ENCODE measurements at places on chromosomes 3 and 15. TPM values are rescaled to one million over a fixed set of nuclear protein-coding genes. Genes with fewer than 3 reads are reported as not detected.

DNA sequence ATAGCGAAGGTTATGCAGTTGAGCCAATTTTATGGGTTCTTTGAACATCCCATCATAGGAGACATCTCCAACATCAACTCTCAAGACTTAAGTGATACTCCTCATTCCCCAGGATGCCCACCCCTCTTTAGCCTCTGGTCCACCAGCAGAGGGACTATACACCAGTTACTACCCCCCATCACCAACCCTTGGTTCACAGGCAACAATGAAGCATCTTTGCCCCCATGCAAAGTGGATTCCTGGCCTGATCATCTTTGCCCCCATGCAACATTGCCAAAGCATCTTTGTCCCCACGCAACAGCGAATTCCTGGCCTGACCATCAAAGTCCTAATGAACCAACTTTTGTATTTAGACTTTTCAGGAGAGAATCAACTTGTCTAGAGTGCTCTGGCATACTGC lies 19.1 kb downstream of the GPR15 start:
- no peak for DNase-seq

GRCh38 chr3:122391681-122392446 lies 7.9 kb downstream of the FAM162A start:
- DNase-seq = no peak

DNA sequence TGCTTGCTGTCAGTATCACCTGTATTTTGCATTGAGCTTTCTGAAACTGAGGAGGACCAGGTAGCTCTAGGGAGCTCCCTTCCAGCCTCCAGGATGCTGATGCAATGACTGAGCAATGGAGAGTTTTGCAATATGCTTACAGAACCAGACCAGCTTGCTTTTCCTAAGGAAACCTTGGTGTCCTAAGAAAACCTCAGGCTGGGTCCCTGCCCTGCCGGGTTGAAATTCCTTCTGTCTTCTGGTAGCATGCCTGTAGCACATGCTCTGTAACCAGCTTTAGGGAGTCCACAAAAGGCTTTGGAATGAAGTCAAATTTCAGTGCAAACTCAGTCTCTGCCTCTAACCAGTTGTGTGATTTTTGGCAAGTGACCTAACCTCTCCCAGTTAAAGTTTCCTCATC lies 65.8 kb upstream of the GSK3B start:
- DNase-seq = no peak

DNA sequence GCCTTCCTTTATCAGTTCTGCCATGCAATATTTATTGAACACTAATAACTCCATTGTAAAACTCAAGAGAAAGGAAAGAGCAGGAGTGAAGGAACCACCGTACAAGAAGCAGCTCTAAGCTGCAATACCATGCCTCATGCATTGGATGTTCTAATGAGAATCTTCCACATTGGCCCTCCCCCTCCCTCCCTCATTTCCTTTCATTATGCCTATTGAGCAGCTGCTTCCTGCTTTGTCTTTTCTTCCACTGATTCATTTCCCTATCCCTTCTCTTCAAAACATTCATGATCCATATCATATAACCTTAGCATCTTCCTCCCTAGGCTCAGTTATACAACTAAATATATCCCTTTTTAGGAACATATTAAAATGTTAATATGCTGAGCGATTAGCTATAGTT lies 698.7 kb upstream of the GOLIM4 start:
- no peak for DNase-seq

DNA sequence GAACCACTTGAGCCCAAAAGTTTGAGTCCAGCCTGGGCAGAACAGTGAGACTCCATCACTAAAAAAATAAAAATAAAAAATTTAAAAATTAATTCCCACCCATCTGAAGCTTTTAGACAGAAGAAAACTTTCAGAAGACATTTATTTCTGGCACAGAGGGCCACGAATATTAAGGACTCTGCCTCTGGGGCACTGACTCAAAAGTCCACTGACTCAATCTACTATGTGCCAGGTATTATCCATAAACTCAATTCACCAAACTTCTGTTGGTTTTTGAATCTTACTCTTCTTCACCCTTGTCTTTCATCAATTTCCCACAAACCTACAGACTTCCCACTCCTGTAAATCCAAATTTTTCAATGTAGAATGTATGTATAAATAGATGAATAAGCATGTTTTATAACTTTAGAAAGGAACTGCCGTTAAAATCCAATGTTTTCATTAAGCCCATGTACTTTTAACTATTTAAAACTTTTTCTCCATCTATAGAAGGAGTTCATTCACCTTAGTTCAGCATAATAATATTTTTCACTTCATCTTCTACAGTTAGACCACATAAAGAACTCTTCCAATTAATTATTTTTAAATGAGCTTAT lies 19.9 kb downstream of the ATP13A3 start:
- no peak for DNase-seq

DNA sequence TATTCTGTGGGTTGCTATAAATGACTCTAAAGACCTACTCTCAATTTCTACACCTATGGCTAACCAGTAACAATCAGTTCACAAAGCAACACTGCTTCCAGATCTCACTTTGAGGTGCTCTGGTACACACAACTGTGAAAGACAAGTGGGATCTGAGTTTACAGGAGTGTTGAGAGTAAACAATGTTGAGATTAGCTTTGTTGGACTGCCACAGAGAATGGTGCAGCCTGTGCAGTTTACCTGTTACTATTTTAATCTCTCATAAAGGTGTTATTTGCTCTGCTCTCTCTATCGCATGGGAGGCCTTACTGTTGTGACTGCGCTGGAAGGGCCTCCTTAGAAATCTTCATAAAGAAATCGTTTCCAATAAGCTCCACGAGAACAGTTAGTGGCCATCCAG lies 112.0 kb downstream of the SOX2 start:
- DNase-seq = no peak

DNA sequence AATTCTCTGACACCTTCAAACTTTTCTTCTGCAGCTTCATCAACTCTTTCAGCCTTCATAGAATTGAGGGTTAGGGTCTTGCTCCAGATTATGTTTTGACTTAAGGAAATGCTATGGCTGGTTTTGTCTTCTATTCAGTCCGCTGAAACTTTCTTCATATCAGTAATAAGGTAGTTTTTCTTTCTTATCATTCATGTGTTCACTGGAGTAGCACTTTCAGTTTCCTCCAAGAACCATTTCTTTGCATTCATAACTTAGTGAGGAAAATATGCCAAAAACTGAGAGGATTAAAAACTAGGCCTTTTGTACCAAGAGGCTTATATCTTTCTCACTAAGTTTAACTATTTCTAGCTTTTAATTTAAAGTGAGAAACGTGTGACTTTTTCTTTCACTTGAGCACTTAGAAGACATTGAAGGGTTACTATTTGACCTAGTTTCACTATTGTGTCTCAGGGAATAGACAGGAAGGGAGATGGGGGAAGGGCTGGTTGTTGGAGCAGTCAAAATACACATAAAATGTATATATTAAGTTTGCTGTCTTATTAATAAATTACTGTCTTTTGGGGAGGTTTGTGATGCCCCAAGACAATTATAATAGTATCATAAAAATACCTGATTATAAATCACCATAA lies 1110.1 kb downstream of the TBL1XR1 start:
- DNase-seq = no peak

DNA sequence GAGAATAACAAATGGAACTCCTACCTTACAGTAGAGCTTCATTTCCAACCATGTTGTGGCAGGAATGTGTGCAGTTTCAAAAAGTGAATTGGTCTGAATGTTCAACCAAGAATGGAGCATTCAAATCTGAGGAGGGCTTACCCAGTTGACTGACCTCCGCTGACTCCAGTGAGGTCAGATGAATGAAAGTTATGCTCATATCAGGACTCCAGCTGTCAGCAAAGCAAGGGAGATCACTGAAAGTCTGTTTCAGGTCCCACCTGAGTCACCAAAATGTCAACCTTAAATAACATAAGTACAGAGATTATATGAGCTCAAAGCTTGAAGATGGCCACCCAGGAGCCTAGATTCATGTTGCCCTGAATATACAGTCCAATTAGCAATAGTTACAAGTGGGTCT lies 473.5 kb downstream of the RBMS3 start:
- DNase-seq = no peak

DNA sequence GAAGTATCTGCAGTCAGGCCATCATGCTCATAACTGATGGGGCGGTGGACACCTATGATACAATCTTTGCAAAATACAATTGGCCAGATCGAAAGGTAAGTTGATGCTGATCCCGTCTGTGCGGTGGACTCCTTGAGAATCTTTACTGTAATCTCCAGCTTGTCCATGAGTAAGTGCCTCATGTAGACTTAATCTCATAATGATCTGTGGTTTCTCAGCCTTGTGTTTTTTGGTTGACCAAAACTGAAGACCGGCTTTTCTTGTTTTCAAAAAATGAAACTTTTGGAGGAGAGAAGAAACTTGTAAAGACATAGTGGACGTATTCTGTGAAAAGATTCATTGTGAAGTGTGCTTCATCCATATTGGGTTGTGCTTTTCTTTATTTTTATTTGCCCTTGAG lies 285.7 kb downstream of the LRTM1 start:
- no peak for DNase-seq

GRCh38 chr3:20405744-20406143 lies 219.7 kb upstream of the SGO1 start:
- no peak for DNase-seq

- DNase-seq = no peak
These were observed 2.9 kb downstream of the XPC start for GRCh38 chr3:14175383-14176037.

Gene C3orf18
- total RNA-seq = 1.8 TPM

Gene ULK3
- 35.5 TPM for total RNA-seq

All from liver (tissue), 10 donors.